ENCODE measurements at places on chromosomes 4 and X.
A peak's percentile ranks its signal among the peaks of the same experiment; 100 is the strongest.

DNA sequence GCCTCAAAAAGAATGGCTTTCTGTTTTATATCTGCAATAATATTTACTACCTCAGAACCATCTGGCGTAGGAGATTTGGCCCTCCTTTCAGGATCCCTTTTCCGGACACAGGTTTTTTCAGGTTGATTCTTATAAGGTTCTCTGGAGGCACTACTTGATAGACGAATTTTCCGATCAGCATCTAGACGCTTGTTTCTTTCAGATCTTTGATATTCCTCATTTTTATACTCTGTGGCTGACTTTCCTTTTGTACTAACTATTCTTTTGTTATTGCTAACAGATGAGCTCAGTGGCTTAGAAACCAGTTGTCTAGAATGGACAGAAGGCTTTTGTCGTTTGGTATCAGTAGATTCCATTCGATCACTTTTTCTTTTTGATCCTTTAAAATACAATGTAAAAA, 12.4 kb downstream of the YTHDC1 start:
- no peak for DNase-seq

DNA sequence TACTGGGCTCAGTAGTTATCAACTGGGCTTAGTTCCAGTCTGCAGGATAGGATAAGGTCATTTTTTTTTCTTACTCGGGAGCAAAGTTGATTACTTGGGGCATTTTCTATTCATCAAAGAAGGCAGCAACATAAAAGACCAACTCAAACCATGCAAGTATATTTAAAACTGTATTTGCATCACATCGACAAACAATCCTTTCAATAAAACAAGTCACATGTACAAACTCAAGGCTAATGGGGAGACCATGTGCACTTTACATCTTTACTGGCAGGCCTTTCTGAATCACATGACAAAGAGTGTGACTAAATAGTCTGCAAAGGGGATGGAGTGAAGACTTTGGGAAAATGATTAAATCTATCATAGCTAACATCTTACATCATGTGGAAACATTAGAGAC, 610.4 kb upstream of the BOD1L1 start:
- DNase-seq, result no peak

- DNase-seq, result peak; percentile 14
These were observed 32.9 kb downstream of the HTT-AS start for GRCh38 chr4:3041192-3042142.

DNA sequence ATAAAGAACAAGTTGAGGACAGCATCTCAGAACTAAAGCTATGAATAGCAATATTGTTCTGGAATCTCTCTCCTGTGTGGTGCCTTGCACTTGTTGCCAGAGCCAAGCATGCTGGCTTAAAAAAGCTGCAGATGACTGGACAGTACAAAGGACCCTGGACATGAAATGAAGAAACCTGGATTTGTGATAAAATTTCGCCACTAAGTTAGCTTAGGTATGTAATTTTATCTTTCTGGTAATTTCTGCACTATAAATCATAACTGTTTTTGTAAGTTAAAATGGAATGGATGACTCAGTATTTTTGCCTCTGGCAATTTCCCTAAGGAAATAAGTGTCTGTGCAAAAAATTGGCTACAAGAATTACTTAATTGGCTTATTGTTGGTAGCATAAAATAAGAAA, 317.2 kb downstream of the CAMK2D start:
- DNase-seq, result no peak

DNA sequence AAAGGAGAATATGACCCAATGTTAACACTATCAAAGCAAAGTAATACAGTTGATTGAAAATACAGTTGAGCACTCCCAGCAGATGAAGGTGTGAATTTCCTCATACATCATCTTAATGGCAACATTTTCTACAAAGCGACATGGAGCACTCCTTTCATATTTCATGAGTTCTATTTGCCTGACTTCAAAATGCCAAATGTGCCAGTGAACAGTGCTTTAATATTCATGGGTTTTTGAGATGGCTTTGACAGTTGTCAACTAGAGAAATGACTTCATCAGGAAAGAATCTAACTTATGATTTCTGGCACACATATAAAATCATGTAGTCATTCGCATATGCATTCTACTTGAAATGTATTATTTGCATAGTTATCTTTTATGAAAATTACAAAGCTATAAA, 222.4 kb downstream of the GALNTL6 start:
- DNase-seq, result no peak

- no peak for DNase-seq
These were observed 14.4 kb downstream of the GEMIN8 start for GRCh38 chrX:14015294-14015693.

- no peak for DNase-seq
These were observed 31.2 kb downstream of the LRIT3 start for GRCh38 chr4:109879081-109879480.
